Kidney tubule cell (primary cell): ENCODE measurements at places on chromosomes 11 and 22.

DNA sequence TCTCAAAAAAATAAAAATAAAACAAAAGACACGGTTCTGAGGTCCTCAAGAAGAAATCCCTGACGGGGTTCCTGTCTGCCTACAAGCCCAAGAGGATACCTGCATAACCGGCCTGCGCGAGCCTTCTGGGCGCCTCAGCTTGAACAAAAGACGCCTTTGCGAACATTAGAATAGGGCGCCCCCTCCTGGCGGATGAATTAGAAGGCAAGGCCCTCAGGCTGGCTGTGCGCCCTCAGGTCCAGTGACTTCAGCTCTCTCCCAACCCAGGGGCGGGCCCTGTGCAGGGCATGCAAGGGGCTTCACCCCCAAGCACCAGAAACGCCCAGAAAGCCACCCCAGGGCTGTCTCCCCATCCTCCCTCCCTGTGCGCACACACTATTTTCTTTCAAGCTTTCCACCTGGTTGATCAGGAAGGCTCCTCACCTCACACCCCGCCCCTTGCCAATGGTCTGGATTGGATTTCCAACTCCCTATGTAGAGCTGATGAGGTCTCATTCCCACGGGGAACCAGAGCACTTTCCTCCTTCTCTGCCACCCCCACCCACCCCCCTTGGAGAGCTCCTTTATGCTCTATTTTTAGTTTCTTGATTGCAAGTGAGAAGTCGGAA lies 273.3 kb downstream of the BUD13 start:
- peak; percentile 77 for DNase-seq

DNA sequence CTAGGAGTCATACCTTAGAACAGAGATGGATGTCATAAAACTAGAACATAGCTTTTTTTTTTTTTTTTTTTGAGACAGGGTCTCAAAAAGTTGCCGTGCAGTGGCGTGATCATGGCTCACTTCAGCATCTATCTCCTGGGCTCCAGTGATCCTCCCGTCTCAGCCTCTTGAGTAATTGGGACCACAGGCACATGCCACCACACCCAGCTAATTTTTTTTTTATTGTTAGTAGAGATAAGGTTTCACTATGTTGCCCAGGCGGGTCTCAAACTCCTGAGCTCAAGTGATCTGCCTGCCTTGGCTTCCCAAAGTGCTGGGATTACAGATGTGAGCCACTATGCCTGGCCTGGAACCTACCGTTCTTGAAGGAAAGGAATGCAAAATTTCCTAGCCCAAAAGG lies 8.8 kb upstream of the CEP295 start:
- no peak for DNase-seq

- no peak for DNase-seq
Measured at GRCh38 chr11:58254936-58255335, 13.1 kb downstream of the OR10W1 start.

GRCh38 chr22:32311551-32312071 lies 46.1 kb upstream of the RFPL3 start:
- DNase-seq = no peak

GRCh38 chr11:13189561-13190426 lies 87.8 kb upstream of the BMAL1 start:
- no peak for DNase-seq

GRCh38 chr11:61487342-61488025 lies 21.1 kb upstream of the LRRC10B start:
- DNase-seq = no peak

- no peak for DNase-seq
Measured at GRCh38 chr11:69416762-69417698, 64.4 kb upstream of the LINC01488 start.

DNA sequence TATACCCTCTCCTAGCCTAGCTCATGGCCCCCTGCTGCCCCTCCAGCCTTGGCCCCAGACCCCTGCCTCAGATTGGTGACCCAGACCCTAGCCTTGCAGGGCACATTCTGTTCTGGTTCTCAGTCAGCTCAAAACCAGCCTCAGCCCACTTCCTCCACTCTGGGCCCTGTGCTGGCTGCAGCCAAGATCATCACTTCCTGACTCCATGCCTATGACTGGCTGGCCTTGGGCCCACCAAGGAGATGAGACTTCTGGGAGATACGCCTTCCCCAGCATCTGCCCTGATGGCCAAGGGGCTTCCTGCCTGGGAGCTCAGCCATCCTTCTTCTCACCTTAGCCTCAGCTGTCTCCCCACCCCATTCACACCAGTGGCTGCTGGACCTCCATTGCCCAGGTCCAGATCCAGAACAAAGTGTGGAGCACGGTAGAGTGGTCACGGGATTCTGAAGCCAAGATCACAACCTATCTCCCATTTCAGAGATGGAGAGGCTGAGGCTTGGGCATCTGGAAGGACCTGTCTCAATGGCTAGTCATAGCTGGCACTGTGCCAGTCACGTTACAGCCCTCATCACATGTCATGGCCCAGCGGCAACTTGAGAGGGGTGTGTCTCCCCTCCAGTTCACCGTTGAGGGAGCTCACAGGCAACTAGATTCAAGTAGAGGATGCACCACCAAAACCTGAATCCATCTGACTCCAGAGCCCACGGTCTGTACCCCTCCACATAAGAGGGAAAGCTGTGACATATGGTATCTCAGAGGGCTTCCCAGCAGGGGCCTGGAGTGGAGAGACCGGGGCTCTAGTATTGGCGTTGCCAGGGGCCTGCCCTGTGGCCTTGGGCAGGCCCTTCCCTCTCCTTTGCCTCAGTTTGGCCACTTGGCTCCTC lies 43.0 kb upstream of the KLHL35 start:
- peak; percentile 50 for DNase-seq

GRCh38 chr22:46062232-46062615 lies 85.3 kb upstream of the WNT7B start:
- DNase-seq = no peak

DNA sequence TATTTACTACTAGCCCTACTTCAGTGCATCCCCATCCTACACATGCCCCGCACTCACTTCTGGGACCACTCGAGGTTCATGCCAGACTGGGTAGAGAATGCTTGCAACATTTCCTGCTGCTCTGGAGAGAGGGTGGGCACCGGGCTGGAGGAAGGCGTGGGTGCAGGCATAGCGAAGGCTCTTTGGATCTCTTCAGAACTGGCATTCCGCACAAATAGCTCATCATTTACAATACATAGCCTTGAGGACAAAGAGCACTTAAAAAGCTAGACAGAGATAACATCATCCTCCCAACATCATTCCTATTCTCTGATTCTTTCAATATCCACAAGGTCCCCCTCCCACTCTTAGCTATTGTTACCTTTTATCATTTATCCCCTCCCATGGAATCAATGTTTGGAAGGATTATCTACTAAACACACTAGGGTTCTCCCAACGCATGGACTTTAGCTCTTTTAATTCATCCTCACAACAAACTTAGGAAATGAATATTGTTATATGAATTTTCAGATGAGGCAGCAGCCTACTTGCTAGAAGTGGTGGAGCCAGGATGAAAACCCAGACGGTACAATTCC lies 2.5 kb upstream of the TMEM223 start:
- no peak for DNase-seq

- no peak for DNase-seq
Measured at GRCh38 chr11:6433998-6434660, 6.7 kb downstream of the HPX start.

DNA sequence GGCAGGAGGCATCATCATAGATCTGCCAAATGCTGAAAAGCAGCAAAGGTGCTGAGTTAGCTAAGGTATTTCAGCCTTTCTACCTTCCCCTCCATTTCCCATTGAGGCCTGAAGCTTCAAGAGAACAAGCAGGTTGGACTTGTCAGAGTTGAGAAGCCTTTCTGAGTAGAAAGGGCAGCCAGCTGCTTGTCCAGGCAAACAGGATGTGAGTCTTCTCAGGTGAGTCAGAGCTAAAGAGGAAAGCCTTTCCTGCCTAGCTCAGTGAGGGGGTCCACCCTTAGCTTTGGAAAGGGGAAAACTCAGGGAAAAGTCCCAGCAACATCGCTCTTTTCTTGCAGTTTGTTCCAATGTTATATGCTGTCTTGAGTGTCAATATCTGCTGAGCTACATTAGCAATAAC lies 13.2 kb upstream of the MPZL2 start:
- peak; percentile 84 for DNase-seq

DNA sequence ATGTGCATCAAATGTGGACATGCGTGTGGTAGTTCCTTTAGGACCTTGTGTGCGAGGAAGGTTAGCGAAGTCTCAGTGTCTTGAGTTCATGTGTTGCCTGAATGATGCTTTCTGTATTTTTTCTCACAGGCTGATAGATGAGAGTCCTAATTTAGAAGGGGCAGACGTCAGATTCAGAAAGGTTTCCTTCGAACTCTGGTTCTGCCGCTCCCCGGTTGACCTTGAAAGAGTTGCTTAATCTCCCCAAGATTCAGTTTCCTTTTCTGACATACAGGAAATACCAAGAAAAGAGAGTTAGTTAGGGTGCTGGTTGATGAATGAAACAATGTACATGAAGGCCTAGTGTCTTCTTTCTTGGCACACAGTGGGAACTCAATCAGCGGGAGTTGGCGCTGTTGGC lies 35.9 kb upstream of the TTC12 start:
- no peak for DNase-seq

DNA sequence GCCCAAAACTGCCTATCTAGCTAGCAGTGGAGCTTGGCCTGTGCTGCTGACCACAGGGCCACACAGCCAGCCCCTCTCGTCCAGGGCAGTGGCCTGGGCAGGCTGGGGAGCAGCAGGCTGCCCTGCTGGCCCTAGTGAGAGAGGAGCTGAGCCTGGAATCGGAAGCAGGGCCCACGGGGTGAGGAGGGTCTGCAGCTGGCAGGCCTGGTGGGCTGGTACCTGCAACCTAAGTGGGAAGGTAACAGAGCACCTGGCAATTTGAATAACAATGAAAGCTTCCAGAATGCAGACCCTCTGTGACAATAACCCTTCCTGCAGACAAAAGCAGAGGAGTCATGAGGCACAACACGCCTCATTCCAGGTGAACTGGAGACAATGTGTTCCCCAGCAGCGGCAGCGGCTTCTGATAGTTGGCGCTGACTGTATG lies 31.8 kb upstream of the RFPL3 start:
- DNase-seq = no peak

- no peak for DNase-seq
Measured at GRCh38 chr11:21534288-21534687, 658.6 kb upstream of the ANO5 start.

- DNase-seq = no peak
Measured at GRCh38 chr22:41364233-41364632, 17.5 kb upstream of the TEF start.

DNA sequence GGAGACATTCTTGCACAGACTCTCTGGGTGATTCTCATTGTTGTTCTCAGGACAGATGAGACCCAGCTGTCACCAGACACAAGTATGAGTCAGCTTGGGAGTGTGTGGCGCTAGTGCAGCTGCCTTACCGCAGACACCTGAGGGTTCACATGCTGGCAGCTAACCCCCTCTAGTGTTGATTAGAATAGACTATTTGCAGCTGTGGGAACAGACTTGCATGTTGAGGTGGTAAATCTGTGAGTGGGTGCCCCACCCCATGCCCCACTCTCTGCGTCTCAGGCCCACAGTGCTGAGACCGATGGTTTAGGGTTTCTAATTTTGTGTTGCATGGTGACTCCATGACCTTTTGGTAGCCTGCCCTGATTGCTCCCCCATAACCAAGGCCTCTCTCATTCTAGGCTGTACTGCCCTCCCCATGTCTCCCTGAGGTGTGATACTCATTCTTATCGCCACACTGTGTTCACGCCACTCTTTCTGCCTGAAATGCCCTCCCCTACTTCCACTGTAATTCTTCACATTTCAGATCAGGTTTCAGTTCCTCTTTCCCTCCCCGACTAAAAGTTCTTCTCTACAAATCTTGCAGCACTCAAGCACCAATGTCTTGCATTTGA lies 73.7 kb upstream of the KIRREL3 start:
- peak; percentile 86 for DNase-seq

DNA sequence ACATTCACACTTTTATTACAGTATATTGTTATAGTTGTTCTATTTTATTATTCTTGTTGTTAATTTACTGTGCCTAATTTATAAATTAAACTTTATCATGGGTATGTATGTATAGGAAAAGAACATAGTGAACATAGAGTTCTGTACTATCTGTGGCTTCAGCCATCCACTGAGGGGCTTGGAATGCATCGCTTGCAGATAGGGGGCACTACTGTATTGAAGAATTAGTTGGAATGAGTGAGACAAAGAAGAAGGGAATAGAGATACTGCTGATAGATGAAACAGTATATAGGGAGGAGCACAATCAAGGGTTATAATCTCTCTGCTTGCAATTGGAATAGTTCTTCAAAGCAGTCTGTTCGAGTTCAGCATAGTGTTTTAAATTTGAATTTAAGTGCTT lies 432.2 kb downstream of the RAB38 start:
- DNase-seq = no peak
